Activated CD4-positive, alpha-beta T cell treated with anti-CD3 and anti-CD28 coated beads, Interleukin-10, Interleukin-2, amounts not matched to agents 100 ng/mL and 50 ng/mL, durations not matched to agents 16 hours and 8 hours (primary cell): ENCODE measurements at places on chromosomes 2 and 18.

DNA sequence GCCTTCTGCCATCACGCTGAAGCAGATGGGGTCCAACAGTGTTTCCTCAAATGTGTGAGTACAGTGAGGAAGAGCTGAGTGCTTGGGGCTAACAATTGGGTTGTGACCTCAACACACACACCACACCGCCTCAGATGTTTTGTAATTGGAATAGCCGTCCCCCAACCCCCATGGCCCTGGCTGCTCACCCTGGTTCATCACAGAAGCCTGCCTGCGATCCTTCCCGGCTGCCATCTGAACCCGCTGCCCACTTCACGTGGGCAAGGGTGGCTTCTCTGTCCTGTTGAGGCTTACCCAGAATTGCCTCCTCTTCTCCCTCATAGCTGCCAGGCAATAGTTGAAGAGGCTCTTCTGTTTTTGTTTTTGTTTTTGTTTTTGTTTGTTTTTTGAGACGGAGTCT lies 44.1 kb downstream of the TGOLN2 start:
- DNase-seq: no peak

DNA sequence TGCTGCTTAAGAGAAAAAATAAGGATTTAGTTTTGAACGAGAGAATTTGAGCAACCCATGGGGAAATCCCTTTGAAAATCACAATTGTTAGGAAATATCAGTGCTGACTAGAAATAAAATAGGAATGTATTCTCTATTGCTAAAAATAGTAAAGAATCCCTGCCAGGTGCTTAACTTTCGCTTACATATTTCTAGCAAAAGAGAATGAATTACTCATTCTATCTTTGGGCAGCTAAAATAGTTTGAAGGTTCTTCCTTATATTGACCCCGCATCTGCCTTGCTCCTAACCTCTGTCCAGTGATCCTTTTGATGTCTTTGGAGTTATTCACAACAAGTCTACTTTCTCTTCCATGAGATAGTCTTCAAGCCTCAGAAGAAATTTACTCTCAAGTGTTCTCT lies 103.8 kb downstream of the PLCL1 start:
- no peak for DNase-seq

DNA sequence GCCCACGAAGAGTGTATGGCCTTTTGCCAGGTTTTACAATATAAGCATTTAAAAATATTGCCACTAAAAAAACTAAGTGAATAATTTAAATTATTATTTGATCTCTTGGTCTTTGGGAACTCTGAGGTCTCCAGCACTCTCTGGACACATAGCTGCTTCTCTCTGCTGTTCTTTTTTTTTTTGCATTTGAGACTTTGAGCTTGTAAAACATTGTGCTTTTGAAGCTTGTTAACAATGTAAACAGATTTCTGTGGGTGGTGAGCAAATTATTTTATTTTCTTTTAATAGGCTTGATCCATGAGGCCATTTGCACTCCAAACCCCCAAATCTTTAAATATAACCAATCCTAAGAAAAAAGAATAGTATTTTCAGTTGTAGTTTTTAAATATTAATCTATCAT lies 42.0 kb downstream of the DCAF17 start:
- no peak for DNase-seq

DNA sequence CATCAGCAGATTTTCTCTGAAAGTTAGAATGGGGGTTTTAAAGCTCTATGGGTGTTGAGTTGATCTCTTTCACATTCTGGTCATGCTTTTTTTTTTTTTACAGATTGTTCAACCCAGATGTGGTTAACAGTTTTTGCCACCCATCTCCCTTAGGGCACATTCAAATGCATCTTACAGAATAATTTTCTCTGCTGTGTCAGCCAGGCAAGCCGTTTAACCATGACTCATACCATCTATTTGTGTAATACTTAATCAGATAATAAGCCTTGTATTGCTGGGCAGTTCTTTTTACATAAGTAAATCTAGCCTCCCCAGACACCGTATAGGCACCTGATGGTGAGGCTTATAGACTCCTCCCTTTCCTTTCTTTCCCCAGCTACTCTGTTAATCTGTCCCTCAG lies 62.0 kb downstream of the TGIF1 start:
- peak; percentile 69 for DNase-seq

DNA sequence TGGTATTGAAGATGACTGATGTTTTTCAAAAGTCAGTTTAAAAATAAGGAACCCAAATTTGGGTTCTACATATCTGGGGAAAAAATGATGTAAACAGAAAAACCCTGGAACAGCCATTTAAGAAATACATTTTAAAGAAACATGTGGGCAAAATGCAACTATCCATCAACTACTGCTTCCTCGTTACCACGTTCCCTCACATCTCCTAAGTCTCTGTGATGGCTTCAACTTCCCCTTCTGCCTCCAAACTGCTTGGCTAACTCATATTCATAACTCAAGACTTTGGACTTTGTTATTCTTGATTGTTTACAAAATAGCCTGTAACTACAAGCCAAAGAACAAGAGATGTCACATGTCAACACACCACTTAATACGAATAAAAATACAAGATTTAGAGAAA lies 116.3 kb downstream of the DYM start:
- no peak for DNase-seq

- DNase-seq: no peak
Observed at GRCh38 chr18:3015204-3015592, 2.3 kb upstream of the LPIN2 start.

GRCh38 chr18:8987241-8987640 lies 115.3 kb upstream of the NDUFV2 start:
- no peak for DNase-seq

DNA sequence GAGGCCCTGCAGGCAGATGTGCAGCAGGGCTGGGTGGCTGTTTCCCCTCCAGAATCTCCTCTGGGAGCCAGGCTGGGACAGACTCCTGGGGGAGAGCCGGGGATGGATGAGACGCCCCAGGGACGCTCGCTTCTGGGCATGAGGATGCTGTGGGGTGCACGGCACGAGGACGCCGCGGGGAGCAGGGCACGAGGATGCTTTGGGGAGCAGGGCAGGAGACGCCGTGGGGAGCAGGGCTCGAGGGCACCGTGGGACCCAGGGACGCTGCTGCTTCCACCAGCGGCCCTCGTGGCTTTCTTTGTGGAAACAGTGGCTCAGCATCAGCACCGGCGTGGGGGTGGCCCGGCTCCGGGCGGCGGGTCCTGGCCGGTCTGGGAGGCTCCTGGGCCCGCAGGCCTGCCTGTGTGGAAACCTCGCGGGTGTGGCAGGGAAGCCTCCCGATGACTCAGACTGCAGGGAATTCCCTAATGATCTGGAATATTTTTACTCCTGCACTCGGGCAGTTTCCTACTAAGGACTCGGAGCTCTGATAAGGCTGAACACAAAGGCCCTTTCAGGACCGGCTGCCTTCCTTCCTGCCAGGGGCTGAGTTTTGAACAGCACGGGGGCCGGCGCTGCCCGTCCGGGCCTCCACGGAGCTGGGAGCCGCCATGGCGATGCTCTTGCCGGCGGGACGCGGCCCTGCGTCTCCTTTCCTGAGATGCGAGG lies 62.6 kb downstream of the NFATC1 start:
- DNase-seq: no peak

- DNase-seq: no peak
Observed at GRCh38 chr2:23135481-23136100, 249.4 kb upstream of the KLHL29 start.

DNA sequence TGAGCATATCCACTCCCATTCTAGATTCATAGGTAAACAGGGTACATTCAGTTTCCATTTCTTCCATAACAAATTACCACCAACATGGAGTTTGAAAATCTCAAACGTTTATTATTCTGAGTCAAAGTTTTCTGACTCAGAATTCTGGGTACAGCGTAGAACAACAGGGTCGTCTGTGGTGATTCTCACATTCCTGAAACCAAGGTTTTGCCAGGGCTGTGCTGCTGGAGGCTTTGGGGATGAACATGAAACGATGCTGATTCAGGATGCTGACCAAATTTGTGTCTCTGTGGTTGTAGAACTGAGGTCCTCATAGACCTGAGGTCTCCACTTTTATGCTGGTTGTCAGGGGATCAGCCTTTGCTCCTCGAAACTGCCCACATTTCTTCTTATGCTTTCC lies 255.7 kb downstream of the DSEL start:
- no peak for DNase-seq

DNA sequence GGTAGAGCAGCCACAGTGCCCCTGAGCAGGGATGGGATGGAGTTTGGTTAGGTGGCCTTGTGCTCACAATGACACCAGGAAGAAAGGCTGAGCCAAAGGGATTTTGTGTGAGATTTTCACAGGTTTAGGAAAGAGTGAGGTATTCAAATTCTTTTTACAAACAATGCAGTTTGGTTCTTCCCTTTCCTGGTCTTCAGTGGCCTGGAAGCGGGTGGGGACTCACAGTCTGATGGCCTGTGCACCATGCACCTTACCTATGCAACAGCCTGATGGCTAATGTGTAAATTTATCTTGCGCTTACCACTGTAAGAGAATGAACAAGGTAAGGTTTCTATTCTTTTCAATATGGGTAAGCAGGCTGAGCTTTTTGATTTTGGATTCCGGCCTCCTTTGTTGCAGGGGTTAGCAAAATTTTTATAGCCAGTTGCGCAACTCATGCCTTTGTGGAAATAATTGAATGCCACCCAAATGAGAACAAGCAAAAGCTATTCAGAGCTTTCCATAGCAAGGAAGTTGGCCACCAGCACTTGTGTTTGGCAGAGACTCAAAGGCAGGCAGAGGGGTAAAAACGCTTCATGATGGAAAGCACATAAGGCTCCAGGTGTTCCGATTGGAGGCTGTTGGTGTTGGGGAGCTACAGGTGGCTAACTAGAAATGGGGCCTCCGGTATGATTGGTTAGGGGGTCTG lies 23.8 kb upstream of the IL1R2 start:
- DNase-seq: no peak

- DNase-seq: peak; percentile 76
Observed at GRCh38 chr2:134623796-134624195, 95.0 kb downstream of the TMEM163 start.

DNA sequence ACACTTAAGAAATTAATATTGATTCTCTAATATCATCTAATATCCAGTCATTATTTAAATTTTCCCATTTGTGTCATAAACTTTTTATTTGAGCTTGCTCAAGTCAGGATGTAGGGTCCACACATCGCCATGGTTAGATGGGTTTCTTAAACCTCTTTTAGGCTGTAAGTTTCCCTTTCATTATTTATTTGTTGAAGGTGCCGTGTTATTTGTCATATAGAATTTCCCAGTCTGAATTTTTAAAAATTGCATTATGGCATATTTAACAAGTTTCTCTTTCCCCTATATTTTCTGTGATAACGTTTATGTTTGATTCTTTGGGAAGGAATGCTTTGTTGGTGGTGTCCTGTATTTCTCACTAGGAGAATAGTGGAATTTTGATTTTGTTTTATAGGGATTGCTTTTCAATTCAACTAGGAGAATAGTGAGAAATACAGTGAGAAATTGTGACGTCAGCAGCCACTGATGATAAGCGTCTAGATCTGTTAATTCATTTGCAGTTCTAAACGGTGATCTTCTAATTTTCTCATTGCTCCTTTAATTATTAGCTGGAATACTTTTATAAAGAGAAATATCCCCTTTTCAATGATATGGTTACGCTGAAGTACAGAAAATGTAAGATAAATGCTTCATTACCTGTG lies 44.6 kb upstream of the AAK1 start:
- no peak for DNase-seq

DNA sequence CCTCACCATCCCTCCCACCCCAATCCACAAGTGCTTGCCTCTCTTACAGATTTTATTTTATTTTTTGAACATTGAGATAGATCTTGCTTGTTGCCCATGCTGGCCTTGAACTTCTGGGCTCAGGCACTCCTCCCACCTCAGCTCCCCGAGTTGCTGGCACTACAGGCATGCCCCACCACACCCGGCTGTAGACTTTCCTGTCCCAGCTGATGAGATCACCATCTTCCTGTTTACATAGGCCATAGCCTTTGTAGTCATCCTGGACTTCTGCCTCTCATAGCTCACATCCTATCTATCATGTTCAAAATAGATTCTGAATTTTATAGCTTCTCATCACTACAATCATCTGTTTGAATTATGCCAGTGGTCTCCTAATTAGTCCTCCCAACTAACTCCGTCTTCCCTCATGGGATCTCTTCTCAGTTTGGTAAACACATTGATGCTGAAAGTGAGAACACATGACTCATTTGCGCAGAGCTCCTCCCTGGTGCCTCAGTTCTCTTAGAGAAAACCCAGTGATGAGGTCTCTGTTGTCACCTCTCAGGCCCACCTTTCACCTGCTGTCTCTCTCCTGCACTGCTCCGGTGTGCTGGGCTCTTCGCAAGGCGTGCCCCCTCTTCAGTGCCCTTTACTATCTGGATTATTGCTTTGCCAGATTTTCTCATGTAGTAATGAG lies 243.0 kb downstream of the ZNF407 start:
- DNase-seq: peak; percentile 32

DNA sequence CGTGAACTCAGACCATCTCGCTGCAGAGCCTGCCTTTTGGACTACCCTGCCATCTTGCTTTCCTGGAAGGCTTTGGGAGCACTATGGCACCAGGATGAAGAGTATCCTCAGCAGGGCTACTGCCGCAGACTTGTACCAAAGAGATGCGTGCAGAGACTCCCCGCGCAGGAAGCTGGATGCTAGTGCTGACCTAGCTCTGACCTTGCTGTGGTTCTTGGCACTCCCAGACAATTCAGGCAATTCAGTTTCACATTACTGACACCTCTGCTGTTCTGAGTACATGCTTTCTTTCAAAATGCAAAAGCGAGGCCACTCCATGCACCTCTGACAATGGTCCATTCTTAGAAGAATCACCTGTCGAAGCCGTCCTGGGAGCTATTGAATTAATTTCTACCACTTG lies 251.5 kb upstream of the MEX3C start:
- DNase-seq: no peak

DNA sequence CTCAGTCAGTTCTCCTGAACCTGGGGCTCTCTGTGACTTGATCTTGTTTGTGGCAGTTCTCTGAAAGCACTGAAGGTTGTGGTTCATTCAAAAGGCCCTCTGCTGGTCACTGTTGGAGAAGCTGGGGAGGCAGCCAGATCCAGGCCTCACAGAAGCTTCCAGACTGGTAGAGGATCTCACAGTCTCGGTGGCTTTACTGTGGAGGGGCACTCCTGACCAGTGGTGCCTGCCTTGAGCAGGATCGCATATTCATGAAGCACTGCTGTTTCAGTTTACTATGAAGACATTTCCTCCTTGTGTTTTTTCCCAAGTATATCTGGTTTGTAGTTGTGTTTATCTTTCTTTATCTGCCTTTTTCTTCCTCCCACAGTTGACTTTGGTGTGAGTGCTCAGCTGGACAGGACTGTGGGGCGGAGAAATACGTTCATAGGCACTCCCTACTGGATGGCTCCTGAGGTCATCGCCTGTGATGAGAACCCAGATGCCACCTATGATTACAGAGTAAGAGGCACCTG lies 133.9 kb downstream of the MAP4K4 start:
- DNase-seq: peak; percentile 71

DNA sequence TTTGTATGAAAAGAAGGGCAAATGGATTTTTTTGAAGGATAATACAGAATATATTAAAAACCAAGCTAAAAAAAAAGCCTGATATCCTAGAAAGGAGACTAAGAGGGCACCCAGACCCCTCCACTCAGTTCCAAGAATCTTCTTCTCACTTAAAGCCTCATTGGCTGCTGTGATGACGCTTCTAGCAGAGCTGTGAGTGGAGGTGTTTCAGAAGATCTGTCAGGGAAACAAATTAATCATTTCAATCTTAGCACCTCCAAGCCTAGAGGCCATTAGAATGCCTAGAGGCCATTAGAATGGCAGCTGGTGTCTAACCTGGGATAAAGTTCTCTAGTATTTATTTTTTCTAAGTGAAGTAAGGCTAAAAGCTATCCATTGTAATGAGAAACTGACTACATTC lies 164.2 kb upstream of the TMEM200C start:
- DNase-seq: no peak
